ENCODE measurements at places on chromosomes 2 and 18.

- peak; percentile 39 for DNase-seq
- H3K4me3 ChIP-seq, result no peak overlapping the region
- H3K27ac ChIP-seq, result no peak overlapping the region
These were observed 2.4 kb upstream of the EVX2 start for GRCh38 chr2:176085861-176086771.

- no peak overlapping the region for H3K4me3 ChIP-seq
- no peaks in the 10 kb centered on the region for H3K27me3 ChIP-seq
- H3K36me3 ChIP-seq, result no peaks in the 10 kb centered on the region
- DNase-seq, result peak; percentile 29
- H3K27ac ChIP-seq, result peak overlapping the region; percentile 80
- peaks cover 16% of the 10 kb centered on the region for H3K4me1 ChIP-seq
These were observed 59.8 kb upstream of the PELI1 start for GRCh38 chr2:64203858-64204632.

DNA sequence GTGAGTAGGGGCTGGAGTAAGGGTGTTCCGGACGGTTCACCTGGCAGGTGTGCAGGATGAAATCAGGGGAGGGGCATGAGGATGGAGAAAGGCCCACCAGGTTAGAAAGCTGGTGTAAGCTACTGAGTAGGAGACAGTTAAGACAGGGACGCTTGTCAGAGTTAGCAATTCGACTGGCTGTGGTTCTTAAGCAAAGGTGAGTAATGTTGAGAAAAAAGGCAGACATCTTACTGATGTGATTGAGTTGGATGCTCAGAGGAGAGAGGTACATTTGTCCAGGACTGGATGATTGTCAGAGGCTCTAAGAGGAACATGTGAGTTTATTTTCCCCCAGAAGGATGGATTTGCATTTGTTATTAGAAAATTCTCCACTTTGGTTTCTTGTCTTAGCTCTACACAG, 90.5 kb upstream of the MGAT5 start:
- no peak for DNase-seq
- H3K36me3 ChIP-seq, result no peaks in the 10 kb centered on the region
- H3K27me3 ChIP-seq, result no peaks in the 10 kb centered on the region
- H3K4me3 ChIP-seq, result no peak overlapping the region

- DNase-seq, result peak; percentile 27
- no peak overlapping the region for H3K4me3 ChIP-seq
- H3K4me1 ChIP-seq, result peaks cover 24% of the 10 kb centered on the region
- peak overlapping the region; percentile 40 for H3K27ac ChIP-seq
- H3K27me3 ChIP-seq, result no peaks in the 10 kb centered on the region
These were observed 101.9 kb downstream of the CTIF start for GRCh38 chr18:48640566-48641270.

DNA sequence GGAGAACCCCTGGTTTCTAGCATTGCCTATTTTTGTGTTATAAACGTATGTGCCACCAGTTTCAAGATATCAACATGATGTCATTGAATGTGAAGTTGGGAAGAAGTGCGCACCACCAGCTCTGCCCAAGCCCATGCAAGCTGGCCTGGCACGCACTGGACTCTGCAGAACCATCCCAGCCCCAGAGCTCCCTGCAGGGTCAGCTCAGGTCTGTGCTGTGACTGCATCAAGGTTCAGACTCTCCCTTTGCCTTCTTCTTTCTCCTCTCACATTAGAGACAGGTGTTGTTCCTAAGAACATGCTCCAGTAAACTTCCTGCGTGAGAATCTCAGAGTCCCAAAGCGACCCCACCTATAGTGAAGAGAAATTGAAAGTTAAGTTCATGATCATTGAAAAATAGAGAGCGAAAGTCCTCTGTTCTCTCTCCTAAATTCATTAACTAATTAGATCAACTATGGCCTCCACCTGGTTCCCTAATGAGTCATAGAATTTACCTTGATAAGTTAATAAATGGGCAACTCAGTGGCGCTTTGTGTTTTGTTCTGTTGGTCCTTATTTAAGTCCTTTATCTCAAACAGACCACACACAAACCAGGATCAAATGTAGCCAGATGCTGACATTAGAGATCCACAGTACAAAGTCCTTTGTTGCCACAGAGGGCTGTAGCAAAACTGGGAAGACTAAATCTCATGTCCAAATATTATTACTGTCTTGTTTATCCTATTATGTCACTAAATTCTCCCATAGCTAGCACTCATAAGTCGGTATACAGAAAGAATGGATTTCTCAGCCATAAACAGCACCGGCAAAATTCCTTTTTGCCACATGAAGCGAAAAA, 432.3 kb downstream of the STK39 start:
- H3K4me1 ChIP-seq, result no peaks in the 10 kb centered on the region
- H3K36me3 ChIP-seq, result no peaks in the 10 kb centered on the region
- no peak for DNase-seq
- H3K27ac ChIP-seq, result no peak overlapping the region

DNA sequence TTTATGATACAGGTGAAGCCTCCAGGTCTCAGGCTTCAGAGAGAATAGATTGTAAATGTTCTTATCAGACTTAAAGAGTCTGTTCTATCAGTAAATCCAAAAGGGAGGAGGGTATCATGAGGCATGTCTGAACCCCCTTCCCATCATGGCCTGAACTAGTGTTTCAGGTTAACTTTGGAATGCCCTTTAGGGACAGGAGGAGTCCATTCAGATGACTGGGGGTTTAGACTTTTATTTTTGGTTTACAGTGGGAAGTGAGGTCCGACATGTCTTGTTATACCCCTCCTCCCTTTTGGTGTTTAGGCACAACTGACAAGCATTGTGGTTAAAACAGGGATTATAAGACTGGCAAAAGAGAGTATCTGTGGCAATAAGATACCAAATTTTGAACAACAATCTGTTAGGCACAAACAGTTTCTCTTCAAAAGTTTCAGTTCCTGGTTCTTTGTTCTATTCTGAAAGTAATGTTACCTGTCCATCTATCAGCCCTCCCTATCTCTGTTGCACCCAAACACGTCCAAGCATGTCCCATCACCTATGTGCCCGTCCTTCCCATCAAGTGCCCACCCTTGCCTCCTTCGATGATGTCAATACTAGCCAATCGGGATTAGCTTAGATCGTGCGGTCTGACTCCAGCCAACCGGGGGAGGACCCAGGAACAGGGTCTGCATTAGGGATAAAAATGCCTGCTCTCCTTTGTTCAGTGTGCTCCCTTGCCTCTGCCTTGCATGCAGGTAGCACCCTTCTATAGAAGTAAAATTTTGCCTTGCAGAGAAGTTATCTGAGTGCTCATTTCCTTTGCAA, 16.4 kb downstream of the TCF23 start:
- no peak overlapping the region for H3K27ac ChIP-seq
- H3K27me3 ChIP-seq, result peaks cover 8% of the 10 kb centered on the region
- no peaks in the 10 kb centered on the region for H3K4me1 ChIP-seq
- no peak for DNase-seq
- no peaks in the 10 kb centered on the region for H3K36me3 ChIP-seq
- H3K4me3 ChIP-seq, result no peak overlapping the region

DNA sequence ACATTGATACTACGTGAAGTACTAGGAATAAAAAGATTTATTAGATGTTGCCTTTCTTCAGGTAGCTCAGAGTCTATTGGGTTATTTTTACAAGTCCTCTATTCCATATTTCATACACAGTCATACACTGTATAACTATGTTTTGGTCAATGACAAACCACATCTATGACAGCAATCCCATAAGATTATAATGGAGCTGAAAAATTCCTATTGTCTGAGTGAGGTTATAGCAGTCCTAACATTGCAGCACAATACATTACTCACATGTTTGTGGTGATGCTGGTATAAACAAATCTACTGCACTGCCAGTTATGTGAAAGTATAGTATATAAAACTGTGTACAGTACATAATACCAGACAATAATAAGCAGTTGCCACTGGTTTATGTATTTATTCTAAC, 595.1 kb downstream of the MBD2 start:
- H3K4me1 ChIP-seq, result no peaks in the 10 kb centered on the region
- no peak overlapping the region for H3K27ac ChIP-seq
- H3K27me3 ChIP-seq, result no peaks in the 10 kb centered on the region

- H3K4me3 ChIP-seq, result no peak overlapping the region
- no peak for DNase-seq
- H3K36me3 ChIP-seq, result no peaks in the 10 kb centered on the region
- no peaks in the 10 kb centered on the region for H3K27me3 ChIP-seq
- no peak overlapping the region for H3K27ac ChIP-seq
- no peaks in the 10 kb centered on the region for H3K4me1 ChIP-seq
These were observed 20.2 kb downstream of the RALBP1 start for GRCh38 chr18:9495465-9495864.

- H3K36me3 ChIP-seq, result no peaks in the 10 kb centered on the region
- H3K27me3 ChIP-seq, result peaks cover 4% of the 10 kb centered on the region
- H3K4me1 ChIP-seq, result no peaks in the 10 kb centered on the region
- H3K27ac ChIP-seq, result no peak overlapping the region
These were observed 11.9 kb downstream of the IL18R1 start for GRCh38 chr2:102367331-102367971.

- H3K4me1 ChIP-seq, result no peaks in the 10 kb centered on the region
- H3K27ac ChIP-seq, result no peak overlapping the region
- H3K36me3 ChIP-seq, result no peaks in the 10 kb centered on the region
- no peak overlapping the region for H3K4me3 ChIP-seq
These were observed 111.2 kb upstream of the AGAP1 start for GRCh38 chr2:235382601-235383000.

GRCh38 chr2:84085562-84085961, 373.5 kb downstream of the SUCLG1 start:
- H3K4me1 ChIP-seq, result no peaks in the 10 kb centered on the region
- no peak overlapping the region for H3K27ac ChIP-seq
- DNase-seq, result no peak
- no peaks in the 10 kb centered on the region for H3K27me3 ChIP-seq
- no peak overlapping the region for H3K4me3 ChIP-seq

- peak; percentile 18 for DNase-seq
- H3K4me3 ChIP-seq, result no peak within 1 kb of the TSS
- H3K36me3 ChIP-seq, result no peaks in the 10 kb centered on the region
- no peaks in the 10 kb centered on the region for H3K4me1 ChIP-seq
- no peaks in the 10 kb centered on the region for H3K27me3 ChIP-seq
These were observed at the start of gene KCNIP3 for GRCh38 chr2:95296880-95297487. KCNIP3 (plus strand) TSS chr2:95297347; CDS start chr2:95297439, 92 bp downstream.

GRCh38 chr2:107719141-107719540, 107.6 kb upstream of the RGPD4 start:
- DNase-seq, result no peak
- no peaks in the 10 kb centered on the region for H3K27me3 ChIP-seq
- no peak overlapping the region for H3K27ac ChIP-seq
- H3K4me1 ChIP-seq, result no peaks in the 10 kb centered on the region
- no peaks in the 10 kb centered on the region for H3K36me3 ChIP-seq
- no peak overlapping the region for H3K4me3 ChIP-seq

DNA sequence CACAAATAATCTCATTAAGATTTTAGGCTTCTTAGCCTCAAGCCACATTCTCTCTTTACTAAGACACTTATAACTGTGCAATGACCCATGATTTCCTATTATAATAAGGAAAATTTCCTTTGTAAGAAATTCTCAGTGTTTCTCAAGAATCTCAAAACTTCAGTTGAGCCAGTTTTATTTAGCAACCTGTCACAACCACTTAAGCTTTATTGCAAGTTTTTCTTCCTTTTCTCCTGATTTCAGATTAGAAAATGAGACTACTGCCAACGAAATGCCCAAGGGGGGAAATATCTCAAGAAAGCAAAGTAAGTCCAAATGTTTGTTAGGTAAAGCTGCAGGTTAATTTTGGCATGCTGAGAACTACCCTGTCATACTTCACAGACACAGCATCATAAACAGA, 178.5 kb downstream of the THADA start:
- DNase-seq, result no peak
- no peak overlapping the region for H3K27ac ChIP-seq
- H3K27me3 ChIP-seq, result no peaks in the 10 kb centered on the region

DNA sequence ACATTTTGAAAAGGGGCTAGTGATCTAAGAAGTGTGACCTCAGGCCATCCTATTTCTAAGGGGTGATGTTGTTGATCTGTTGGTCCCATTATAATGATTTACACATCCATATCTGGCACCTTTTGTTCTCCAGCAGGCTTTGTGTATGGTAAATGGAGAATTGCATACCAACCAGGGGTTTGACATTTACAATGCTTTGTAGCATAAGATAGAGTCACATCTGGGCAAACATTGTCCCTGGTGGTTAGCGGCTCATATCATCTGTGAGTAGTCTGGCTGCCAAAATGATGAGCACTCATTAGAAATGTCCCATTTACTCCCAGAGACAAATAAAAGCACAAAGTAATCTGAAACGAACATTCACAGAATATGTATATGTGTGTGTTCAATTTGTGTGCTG, 1775.5 kb upstream of the CELF4 start:
- H3K27ac ChIP-seq, result no peak overlapping the region
- H3K36me3 ChIP-seq, result no peaks in the 10 kb centered on the region

DNA sequence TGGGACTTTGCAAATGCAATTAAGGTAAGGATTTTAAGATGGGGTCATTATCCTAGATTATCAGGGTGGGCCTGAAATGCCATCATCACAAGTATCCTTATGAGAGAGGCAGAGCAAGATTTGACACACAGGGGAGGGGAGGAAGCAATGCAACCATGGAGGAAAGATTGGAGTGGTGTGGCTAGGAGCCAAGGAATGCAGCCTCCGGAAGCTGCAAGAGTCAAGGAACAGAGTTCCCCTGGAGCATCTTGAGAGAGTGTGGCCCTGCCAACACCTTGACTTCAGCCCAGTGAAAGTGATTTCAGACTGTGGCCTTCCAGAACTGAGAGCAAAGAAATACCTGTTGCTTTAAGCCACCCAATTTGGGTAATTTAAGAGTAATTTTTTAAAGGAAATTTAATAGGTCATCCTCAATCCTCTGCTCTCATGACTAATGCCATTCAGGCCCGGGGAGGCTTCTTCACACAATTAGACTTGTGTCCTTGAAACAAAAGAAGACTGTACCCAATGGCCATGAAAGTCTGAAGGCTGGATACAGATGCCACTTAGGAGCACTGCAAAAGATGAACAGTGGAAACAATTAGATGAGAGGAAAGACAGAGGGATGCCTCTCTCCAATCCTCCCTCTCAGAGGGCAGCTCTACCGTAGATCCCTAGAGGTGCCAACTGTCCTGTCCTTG, 250.3 kb upstream of the ID2 start:
- H3K27me3 ChIP-seq, result no peaks in the 10 kb centered on the region
- no peak overlapping the region for H3K27ac ChIP-seq
- no peak overlapping the region for H3K4me3 ChIP-seq
- no peaks in the 10 kb centered on the region for H3K4me1 ChIP-seq
- H3K36me3 ChIP-seq, result no peaks in the 10 kb centered on the region

GRCh38 chr18:25005541-25006403, 346.2 kb downstream of the ZNF521 start:
- no peak overlapping the region for H3K4me3 ChIP-seq
- no peak overlapping the region for H3K27ac ChIP-seq
- H3K4me1 ChIP-seq, result no peaks in the 10 kb centered on the region
- H3K36me3 ChIP-seq, result no peaks in the 10 kb centered on the region

DNA sequence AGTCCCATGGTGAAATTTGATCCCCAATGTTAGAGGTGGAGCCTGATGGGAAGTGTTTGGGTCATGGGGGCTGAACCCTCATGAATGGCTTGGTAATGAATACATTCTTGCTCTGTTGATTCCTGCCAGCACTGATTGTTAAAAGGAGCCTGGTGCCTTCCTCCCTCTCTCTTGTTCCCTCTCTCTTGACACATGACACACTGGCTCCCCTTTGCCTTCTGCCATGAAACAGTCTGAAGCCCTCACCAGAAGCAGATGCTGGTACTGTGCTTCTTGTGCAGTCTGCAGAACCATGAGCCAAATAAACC, 30.6 kb upstream of the EPC2 start:
- H3K36me3 ChIP-seq, result no peaks in the 10 kb centered on the region
- no peaks in the 10 kb centered on the region for H3K4me1 ChIP-seq
- peak; percentile 27 for DNase-seq
- H3K4me3 ChIP-seq, result no peak overlapping the region

- no peak for DNase-seq
- no peaks in the 10 kb centered on the region for H3K36me3 ChIP-seq
- no peak overlapping the region for H3K4me3 ChIP-seq
These were observed 83.9 kb downstream of the FAM210A start for GRCh38 chr18:13642440-13642827.

GRCh38 chr18:12061685-12062084, 32.0 kb upstream of the ANKRD62 start:
- H3K27me3 ChIP-seq, result no peaks in the 10 kb centered on the region
- H3K36me3 ChIP-seq, result no peaks in the 10 kb centered on the region
- no peak for DNase-seq
